ENCODE measurements at places on chromosomes 16 and 17.
A peak's percentile ranks its signal among the peaks of the same experiment; 100 is the strongest.

GRCh38 chr16:287298-287811, 4.4 kb downstream of the PDIA2 start:
- DNase-seq = no peak

DNA sequence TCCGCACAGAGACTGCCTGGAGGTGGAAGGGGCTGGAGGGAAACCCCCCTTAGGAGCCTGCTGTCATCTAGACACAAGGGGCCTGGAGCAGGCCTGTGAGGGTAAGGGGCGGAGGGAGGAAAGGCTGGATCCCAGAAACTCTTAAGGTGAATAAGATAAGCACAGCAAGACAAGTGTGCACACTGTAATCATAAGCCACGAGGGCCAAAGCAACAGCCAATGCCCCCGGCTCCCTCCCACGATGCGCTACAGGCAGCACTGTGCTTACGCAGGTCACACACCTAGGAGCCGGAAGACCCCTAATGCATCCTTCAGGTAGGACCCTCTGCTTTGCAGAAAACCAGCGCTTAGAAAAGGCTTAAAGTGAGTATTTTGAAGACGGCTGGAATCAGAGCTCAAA, 24.6 kb downstream of the ZFHX3 start:
- DNase-seq = no peak

GRCh38 chr17:70608193-70608592, 438.9 kb downstream of the KCNJ2 start:
- DNase-seq = no peak

- DNase-seq = peak; percentile 15
Measured at GRCh38 chr17:58120195-58120822, 27.9 kb upstream of the OR4D1 start.

- no peak for DNase-seq
Measured at GRCh38 chr16:51388516-51388951, 237.5 kb upstream of the SALL1 start.

GRCh38 chr16:76278086-76278485, 885 bp downstream of the CNTNAP4 start:
- DNase-seq = no peak

DNA sequence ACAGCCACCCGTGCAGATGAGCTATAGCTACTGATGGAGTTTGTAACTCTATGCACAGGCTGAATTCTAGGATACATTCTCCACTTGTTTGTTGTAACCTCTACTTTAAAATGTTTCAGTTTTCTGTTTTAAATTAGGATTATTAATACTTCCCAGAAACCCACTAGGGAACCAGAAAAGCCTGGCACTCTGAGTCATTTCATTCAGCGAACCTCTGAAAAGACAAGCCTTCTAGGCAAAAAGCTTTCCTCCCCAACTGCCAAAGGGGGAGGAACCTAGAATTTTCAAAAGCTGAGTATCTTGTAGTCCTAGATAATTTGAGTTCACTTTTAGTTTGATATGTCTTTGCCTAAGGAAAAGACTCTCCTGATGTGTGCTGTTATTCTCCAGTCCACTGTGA, 43.2 kb downstream of the GOSR1 start:
- DNase-seq = no peak

DNA sequence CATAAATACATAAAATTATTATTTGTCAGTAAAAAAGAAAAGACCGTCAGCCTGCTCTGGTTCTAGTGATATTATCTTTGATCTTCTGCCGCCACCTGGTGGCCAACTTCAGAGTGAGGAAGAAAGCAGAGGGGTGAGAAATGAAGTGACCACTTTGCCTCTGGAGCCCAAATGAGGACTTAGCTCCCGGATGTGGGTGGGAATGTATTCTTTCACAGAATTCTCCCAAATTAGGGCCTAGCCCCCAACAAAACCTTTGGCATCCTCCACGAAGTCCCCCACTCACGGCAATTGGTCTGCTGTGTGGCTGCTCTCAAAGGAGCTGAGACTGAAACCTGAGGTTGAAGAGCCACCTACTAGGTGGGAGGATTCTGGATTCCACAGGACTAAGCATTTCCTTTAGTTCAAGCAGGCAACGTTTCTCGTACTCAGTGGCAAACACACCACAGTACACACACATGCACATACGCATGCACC, 4.9 kb upstream of the ZNF267 start:
- DNase-seq = peak; percentile 33

- DNase-seq = no peak
Measured at GRCh38 chr16:17130733-17131132, 340.0 kb downstream of the XYLT1 start.

DNA sequence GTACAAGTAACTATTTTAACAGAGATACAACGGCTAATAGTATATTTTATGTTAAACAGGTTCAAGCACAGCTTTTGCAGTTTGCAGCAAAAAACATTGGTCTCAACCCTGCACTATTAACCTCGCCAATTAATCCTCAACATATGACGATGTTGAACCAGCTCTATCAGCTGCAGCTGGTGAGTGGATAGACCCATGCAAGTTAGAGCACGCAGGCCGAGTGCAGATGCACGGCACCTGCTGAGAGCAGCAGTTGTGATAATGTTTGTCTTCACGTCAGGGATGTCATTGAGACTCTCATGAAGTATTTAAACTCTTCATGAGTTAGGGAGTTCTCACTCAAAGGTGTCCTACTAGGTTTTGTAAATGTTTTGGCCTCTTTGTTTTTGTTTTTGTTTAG, 45.6 kb downstream of the TMC6 start:
- DNase-seq = no peak

GRCh38 chr17:80871341-80871740, 120.3 kb upstream of the CHMP6 start:
- no peak for DNase-seq

- DNase-seq = no peak
Measured at GRCh38 chr16:66261826-66262225, 104.7 kb upstream of the CDH5 start.

- no peak for DNase-seq
Measured at GRCh38 chr16:50025537-50025931, 509 bp downstream of the CNEP1R1 start.

DNA sequence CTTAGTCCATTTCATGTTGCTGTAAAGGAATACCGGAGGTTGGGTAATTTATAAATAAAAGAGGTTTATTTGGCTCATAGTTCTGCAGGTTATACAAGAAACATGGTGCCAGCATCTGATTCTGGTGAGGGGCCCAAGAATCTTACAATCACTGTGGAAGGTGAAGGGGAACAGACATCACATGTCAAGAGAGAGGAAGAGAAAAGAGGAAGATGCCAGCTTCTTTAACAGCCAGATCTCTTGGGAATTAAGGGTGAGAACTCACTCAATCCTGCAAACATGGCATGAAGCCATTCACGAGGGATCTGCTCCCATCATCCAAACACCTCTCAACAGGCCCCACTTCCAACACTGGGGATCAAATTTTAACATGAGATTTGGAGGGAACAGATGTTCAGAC, 49.5 kb downstream of the BMERB1 start:
- no peak for DNase-seq

DNA sequence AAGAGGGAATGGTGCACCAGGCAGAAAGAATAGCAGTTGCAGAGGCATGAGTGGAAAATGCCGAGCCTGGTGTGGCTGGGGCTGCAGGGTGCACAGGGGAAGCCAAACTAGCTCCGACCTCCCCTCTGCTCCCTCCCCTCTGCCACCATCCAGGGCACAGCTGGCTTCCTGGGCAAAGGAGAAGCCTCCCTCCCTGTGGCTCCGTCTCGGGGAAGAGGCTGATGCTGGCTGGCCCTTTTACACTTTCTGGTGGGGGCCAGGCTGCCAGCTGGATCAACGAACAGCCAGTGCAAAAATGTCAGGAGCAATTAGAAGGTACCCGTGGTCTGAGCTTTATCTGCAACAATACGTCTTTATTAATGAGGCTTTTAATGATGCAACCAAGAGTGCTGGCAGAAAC, 37.1 kb upstream of the KCNJ12 start:
- DNase-seq = no peak

DNA sequence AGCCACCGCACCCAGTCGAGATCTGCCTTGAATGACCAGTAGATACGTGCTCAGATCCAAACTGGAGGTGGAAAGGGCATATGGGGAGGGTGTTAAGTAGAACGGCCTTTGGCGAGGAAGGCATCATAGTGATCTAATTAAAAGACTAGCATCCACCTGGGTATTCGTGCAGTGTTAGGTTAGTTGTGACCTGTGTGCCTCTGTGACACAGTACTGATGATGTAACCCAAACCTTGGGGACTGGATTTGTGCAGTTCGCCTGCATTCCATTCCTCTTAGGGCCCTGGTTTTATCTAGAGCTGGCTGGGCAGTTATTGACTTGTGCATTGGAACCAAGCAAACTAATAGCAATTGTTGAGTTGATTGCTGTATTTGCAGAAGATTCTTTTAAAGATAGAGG, 47.9 kb downstream of the SNX29 start:
- DNase-seq = no peak

- DNase-seq = no peak
Measured at GRCh38 chr16:31365131-31365865, 10.3 kb downstream of the ITGAX start.

DNA sequence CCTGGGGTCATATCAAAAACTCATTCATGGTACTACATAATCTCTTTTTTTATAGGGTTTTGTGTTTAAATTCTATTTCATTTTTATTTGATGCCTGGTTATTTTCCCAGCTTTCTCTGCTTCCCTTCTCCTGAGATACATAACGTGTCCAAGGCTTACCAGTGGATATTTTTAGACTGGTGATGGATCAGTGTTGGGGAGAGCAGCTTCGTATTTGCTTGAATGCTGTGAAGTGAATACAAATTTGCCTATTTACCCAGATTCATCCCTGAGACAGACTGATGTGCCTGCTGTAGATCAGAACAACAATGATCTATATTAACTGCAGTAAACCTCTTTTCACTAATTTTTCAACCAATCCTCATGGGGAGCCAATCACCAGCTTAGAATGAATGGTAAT, 43.2 kb upstream of the FOXJ1 start:
- no peak for DNase-seq

- DNase-seq = no peak
Measured at GRCh38 chr16:54936979-54937670, 6.5 kb downstream of the IRX5 start.

- DNase-seq = no peak
Measured at GRCh38 chr16:84541999-84542817, 37.7 kb upstream of the MEAK7 start.

GRCh38 chr17:51261024-51261963, 948 bp downstream of the UTP18 start:
- DNase-seq = no peak

DNA sequence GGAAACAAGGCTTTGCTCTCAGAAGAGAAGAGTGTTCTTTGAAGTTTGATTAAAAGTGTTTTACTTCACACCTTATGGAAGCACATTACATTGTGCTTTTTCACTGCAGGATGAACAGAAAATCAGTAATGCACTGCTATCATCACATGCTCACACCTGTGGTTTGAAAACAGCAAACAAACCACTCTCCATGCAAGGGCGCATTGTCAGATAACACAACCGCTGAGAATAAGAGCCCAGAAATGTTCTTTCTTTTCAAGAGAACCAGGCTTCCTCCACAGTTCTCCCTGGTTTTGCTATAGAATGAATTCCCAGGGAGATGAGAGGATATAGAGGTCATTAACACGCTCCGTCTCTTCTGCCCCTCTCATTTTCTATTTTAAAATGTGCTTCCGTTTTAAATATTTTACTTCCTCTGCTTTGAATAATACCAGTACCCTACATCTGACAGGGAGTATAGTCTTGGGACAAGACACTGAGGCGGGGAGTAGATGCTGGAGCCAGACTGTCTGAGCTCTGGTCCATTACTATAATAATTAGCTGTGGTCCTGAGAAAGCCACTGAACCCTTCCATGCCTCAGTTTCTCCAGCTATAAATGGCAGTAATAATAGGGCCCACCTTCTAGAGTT, 71.6 kb downstream of the CDK5R1 start:
- no peak for DNase-seq

DNA sequence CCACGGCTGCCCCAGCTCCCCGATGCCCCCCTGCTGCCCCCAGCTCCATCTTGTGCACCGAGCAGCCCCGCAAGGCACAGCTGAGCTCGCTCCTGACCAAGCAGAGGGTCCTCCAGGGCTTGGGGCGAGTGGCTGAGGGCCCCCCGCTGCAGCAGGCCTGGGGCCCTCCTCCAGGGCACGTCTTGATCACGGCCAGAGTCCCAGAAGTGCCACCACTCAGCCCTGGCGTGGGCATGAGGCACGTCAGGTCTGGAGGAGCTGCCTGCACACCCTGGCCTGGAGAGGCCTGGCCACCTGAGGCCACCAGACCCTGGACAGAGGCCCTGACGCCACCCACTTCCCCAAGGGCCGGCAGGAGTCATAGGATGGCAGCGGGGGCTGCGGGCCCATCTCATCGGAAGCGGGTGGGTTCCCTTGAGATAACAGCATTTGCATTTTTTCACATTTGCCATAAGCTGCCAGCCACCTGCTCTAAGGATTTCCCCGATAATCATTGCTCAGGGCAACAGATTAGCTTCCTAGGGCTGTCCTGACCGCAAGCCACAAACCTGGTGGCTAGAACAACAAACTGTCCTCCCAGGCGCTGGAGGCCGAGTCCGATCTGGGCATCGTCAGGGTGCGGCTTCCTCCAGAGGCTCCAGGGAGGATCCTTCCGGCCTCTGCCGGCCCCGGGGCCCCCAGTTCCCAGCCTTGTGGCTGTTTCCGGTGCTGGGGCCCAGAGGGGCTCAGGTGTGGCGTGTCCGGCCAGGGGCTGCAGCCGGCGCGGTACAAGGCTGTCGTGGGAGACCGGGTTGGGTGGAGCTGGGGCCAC, 23.9 kb upstream of the C1QTNF8 start:
- DNase-seq = no peak

- DNase-seq = peak; percentile 60
Measured at GRCh38 chr17:78144147-78144719, 2.0 kb upstream of the C17orf99 start.

GRCh38 chr16:30571445-30572322, at the start of gene ZNF688:
ZNF688 (minus strand) TSS chr16:30571714; CDS start chr16:30571629, 85 bp downstream.
- DNase-seq = peak; percentile 93

- no peak for DNase-seq
Measured at GRCh38 chr16:78290872-78291591, 191.6 kb downstream of the WWOX start.

- DNase-seq = no peak
Measured at GRCh38 chr17:30005709-30006320, 64.4 kb downstream of the EFCAB5 start.

GRCh38 chr16:53078765-53079485, 24.1 kb downstream of the CHD9 start:
- DNase-seq = no peak

- DNase-seq = no peak
Measured at GRCh38 chr17:60006160-60006559, 41.6 kb upstream of the RNFT1 start.

DNA sequence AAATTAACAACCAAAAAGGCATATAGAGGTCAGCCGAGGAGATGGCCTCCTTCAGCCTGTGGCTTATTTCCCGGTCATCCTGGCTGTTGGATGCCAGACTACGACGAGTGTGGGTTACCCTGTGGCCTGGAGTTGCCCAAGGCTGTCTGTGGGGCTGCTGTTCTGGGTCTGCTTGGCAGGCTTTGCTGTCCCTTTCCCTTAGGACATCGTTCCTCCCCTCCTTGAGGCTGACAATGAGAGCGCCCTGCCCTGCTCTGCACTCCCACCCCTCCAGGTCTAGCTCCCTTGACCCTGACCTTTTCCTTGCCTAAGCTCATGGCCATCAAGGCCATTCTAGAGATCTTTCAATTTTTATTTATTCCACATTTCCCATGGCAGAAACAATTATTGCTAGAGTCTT, 1.9 kb upstream of the CBFB start:
- DNase-seq = no peak
